ENCODE measurements at places on chromosomes 16 and 17.

GRCh38 chr16:85736921-85737320 lies 14.0 kb downstream of the C16orf74 start:
- no peak for DNase-seq

GRCh38 chr17:16494059-16494458 lies 2.1 kb upstream of the LRRC75A start:
- no peak for DNase-seq

- no peak for DNase-seq
Measured at GRCh38 chr16:8730335-8730915, 56.0 kb downstream of the ABAT start.

DNA sequence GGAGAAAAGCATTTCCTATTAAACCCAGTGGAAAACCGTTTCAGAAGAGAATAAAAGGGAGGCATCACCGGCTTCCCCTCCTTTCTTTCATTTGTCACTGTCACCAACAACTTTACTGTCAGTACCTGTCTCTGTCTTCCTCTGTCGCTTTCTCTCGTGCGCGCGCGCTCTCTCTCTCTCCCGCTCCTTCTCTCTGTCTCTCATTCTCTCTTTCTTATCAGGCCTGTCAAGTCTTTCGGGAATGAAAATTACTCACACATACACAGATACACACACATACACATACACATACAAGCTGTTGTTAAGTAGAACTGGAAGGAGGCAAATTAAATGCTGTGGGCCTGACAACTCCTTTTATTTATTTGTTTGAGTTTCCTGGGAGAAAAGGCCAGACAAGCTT lies 17.6 kb downstream of the MYOCD start:
- DNase-seq, result no peak

DNA sequence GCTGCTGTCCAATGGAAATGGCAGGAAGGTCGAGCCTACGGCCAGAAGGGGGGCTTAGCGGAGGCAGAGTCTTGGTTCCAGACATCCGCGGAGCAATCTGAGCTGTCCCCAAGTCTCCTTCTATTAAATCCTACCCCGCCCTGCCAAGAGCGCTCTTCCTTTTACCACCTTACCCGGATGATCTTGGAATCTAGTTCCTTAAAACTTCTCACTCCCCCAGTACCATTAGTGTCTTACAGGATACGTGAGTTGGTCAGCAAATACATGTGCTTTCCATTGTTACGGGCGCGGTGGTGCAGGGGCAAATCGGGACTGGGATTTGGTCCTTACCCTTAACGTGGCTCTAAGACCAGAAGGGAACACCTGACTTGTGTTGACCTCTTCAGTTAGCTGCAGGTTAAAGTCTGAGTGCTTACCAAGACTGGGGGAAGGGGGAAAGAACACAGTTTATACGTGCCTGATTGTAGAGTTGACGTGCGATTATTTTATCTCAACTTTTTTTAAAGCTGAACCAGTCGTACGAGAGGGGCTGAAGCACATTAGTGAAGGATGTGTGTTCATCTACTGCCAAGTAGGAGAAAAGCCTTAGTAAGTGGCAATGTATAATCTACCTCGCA lies 495 bp downstream of the TXNDC17 start:
- DNase-seq, result no peak

GRCh38 chr16:69037373-69038160 lies 67.9 kb upstream of the HAS3 start:
- no peak for DNase-seq

DNA sequence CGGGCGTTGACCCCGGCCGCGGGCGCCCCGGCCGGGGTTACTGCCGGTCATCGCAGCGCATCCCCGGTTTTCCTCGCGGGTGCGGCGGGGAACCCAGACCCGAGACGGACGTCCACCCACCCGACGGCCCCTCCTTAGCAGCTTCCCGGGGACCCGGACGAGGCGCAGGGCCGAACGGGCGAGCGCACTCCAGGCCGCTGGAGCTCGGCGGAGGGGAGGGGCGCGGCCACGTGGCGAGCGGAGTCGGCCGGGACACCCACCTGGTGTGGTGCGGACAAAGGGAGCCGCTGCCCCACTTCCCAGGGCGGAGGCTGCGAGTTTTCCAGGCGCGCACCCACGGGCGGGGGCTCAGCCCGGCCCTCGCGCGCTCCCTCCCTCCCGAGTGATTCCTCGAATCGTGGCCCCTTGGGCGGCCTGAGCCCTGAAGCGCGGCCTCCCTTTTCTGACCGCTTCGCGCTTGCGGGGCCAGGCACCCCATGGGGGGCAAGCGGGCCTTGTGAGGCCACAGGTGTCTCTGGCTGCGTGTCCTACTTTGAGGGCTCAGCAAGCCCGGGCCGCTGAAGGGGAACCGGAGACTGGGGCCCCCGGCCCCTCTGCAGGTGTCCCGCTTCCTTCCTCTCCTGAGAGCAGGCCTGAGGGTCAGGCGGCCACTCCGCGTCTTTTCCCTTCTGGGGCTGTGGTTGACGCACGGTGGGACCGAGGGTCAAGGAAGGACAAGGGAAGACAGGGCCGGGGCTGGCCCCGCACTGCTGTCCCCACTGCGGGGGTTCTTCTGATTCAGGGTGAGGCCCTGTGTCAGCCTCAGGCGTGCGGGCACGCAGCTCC lies 1.1 kb upstream of the FASN start:
- DNase-seq, result peak; percentile 29

DNA sequence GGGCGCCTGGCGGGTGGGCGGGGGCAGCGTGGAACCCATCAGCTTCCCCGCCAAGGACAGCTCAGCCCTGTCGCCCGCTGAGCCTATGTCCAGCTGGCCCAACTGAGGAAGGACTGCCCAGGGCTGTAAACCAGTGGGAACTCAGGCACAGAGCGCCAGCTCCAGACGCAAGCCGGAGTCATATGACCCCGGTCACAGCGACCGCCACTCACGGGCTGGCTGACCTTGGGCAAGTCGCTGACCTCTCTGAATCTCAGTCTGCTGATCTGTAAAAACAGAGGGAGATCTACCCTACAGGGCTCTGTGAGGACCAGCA lies 170.0 kb downstream of the C16orf78 start:
- no peak for DNase-seq

DNA sequence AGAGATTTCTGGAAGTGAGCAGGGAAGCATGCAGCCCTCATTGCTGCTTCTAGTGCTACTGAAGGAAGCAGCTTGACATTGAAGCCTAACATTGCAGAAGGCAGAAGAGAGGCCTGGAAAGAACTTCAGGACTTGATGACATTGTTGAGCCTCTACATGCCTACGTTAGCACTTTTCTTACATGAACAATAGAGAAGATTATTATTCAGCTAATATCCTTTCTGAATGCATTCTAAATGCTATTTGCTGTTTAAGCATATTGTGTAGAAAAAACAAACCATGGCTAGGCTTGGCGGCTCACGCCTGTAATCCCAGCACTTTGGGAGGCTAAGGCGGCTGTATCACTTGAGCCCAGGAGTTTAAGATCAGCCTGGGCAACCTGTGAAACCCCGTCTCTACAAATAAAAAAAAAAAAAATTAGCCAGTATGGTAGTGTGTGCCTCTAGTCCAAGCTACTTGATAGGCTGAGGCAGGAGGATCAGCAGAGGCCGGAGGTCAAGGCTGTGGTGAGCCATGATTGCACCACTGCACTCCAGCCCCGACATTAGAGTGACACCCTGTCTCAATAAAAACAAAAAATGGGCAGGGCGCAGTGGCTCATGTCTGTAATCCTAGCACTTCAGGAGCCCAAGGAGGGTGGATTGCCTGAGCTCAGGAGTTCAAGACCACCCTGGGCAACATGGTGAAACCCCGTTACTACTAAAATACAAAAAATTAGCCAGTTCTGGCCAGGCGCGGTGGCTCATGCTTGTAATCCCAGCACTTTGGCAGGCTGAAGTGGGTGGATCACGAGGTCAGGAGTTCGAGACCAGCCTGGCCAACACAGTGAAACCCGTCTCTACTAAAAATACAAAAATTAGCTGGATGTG lies 2.2 kb upstream of the AURKB start:
- DNase-seq, result no peak

- peak; percentile 58 for DNase-seq
Measured at GRCh38 chr16:4414187-4414917, 2.0 kb downstream of the CORO7 start.

DNA sequence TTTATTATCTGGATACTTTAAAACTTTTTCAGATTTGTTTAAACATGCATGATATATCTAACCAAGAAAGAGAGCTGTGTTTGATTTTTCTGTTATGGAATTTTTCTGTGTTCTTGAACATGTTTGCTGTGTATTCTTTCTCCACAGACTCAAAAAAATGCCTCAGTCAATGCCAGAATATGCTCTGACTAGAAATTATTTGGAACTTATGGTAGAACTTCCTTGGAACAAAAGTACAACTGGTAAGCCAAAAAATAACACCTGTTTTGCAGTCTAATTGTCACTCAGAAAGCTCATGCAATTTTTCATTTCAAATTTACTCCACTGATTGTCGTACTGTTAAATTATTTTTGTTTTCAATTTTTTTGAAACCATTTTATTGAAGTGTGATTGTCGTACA lies 15.3 kb upstream of the ABCC11 start:
- no peak for DNase-seq

DNA sequence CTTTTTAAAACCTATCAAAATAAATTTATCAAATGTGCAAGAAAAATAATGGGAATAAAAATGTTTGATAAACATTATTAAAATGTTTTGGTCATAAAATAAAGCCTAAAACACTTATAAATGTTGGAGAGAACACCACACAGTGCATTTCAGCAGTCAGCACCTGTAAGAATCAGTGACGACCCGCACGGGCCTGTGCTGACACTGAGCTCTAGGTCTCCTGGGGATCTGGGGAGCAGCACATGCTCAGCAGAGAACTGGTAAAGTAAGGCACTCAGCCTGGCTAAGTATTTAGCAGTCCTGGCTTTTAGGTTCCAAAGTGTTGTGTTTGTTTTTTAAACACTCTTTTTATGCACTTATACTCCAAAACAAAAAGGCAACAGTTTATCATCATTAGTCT lies 46.9 kb downstream of the HELZ start:
- no peak for DNase-seq

GRCh38 chr17:45961206-45961605 lies 37.8 kb upstream of the STH start:
- no peak for DNase-seq

GRCh38 chr17:78375401-78376151 lies 2.9 kb upstream of the PGS1 start:
- DNase-seq, result no peak

- DNase-seq, result no peak
Measured at GRCh38 chr17:81230043-81230820, 7.5 kb upstream of the CEP131 start.

GRCh38 chr16:28217326-28217725 lies 5.6 kb upstream of the XPO6 start:
- no peak for DNase-seq

DNA sequence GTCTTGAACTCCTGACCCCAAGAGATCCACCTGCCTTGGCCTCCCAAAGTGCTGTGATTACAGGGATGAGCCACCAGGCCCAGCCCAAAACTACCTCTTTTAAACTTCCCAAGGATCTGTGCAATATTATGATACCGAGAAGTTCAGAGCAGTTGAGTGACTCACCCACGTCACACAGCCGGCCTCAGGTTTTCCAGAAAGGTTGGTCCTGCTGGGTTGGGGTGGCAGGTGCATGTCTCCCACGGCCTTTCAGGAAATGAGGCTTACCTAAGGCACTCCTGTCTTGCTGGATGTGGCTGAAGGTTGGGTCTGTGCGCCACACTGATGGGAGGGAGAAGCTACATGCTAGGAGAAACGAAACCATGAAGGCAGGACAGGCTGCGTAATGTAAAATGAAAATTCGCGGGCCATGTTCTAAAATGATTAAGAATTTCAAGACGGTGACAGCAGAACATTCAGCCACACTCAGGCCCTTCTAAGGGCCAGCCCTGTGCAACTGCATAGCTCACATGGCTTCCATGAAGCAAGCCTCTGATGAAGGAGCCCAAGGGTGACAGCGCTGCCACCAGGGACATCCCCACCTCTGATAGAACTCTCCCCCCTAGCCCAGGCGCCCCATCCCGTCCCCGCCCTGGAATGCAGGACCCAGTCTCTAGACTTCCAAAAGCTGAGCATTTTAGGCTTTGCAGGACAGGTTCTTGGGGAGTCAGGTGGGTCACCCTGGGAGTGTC lies 6.6 kb upstream of the GLIS2 start:
- no peak for DNase-seq

DNA sequence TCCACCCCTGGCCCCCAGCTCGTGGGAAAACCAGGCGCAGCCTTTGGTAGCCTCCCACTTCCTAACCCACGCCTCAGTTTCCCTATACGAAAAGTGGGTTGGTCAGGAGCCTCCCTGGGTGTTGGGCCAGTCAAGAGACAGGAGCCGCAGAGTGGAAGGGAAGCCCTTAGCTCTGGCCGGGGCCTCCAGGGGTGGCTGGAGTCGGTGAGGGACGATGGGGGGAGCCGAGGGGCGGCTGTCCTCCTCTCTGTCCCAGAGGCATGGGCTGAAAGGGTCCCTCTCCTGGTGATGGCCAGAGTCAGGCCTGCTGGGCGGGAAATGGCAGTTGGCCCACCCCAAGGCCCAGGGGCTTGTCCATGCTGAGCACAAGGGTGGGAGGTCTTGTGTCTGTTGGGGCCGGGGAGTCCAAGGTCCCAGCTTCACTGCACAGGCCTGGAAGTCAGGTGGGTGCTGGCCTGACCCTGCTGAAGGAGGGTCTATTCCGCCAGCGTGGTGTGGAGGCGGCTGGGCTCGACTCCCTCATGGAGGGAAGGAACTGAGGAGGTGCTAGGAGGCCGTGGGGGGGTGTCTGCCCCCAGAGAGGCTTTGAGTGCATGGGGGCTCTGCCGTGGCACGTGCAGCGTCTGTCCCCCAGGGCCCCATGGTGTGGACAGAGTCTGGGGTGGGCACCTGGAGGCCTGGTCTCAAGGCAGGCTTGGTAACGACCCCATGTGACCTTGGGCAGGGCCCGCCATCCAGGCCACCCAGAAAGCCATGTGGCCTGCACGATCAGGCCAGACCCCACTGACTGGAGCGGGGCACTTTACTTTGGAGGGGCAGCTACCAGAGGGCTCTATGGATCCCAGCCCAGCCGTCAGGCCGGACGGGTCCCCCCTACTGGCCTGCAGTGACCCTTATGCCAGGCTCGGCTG lies 1.1 kb downstream of the SLC16A3 start:
- no peak for DNase-seq

DNA sequence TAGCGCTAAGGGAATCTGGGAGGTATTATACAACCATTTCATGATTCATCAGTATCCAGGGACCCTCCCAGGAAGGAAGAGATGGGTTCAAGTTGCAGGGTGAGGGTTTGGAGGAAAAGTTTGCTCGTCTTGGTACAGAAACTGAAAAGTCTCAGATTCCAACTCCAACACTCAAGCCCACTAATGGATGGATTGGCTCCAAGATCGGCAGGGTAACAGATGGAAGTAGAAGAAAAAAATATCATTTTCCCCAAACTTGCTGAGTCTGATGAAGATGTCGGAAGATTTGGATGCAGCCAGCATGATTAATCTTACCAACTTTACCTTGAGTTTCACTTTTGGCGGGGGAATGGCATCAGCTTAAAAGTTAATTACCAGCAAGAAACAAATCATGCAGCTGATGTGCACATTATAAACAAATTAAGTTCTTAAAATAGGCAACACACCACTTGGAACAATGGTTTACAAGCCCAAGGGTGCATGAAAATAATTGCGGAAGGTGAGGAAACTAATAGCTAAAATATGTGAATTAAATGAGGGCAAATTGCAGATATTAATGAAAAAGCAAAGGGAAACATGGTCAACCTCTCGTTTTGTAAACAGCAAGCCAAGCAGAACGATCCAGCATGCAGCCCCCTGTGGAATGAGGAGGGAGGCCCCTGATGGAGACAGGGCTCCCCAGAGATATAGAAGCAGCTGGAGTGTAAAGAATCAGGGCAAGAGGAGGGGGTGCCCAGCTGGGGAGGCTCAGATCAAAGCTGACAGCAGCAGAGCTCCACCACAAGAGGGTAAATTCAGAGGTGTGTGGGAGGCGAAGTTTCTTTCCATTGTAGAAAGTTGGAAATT lies 44.1 kb upstream of the GRIN2A start:
- DNase-seq, result no peak

- DNase-seq, result no peak
Measured at GRCh38 chr17:34991606-34992005, 11.3 kb downstream of the LIG3 start.
